ENCODE measurements at places on chromosomes 11 and 22. TPM values are rescaled to one million over a fixed set of nuclear protein-coding genes. Genes with fewer than 3 reads are reported as not detected.

KREMEN1 gene
- 113 TPM for total RNA-seq

PNPLA3 gene
- total RNA-seq: 0.51 TPM

KRTAP5-10 gene
- not detected for total RNA-seq

NLRX1 gene
- 35.4 TPM for total RNA-seq

HEPN1 gene
- not detected for total RNA-seq

HTR3A gene
- total RNA-seq: not detected

E2F8 gene
- 7.3 TPM for total RNA-seq

Measured in tongue (tissue), 3 donors.